ENCODE measurements at places on chromosomes 6 and 20.

DNA sequence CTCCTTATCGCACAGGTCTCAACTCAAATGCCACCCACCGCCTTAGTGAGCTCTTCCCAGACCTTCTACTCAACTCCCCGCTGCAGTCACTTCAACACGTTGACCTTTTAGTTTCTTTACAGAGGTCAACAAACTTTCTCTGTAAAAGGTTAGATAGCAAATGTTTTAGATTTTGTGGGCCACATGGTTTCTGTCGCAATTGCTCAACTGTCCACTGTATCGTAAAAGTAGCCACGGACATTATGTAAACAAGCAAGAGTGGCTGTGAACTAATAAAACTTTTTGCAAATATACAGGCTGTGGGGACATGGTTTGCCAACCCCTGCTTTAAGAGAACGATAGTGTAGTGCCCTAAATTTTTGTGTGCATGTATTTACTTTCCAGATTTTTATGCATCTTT lies 247.6 kb upstream of the TSHZ2 start:
- DNase-seq: no peak

DNA sequence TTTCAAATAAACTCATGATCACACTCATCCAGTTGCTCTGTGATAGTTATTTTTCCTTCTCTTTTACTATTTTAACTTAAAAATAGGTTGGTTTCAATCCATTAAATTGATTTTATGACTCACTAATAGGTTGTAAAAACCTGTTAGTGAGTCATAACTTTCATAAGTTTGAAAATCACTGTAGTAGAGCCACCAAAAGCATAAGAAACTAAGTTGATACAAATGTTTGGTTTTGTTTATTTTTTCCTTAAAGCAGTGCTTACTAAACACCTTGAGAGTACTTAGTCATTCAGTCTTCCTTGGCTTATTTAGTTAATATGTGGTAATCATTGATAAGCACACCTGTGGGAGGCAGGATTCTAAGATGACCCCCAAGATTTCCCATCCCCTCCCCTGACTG lies 312.1 kb upstream of the MAN1A1 start:
- no peak for DNase-seq

- no peak for DNase-seq
These were observed 37.2 kb downstream of the SLC22A2 start for GRCh38 chr6:160221423-160221822.

DNA sequence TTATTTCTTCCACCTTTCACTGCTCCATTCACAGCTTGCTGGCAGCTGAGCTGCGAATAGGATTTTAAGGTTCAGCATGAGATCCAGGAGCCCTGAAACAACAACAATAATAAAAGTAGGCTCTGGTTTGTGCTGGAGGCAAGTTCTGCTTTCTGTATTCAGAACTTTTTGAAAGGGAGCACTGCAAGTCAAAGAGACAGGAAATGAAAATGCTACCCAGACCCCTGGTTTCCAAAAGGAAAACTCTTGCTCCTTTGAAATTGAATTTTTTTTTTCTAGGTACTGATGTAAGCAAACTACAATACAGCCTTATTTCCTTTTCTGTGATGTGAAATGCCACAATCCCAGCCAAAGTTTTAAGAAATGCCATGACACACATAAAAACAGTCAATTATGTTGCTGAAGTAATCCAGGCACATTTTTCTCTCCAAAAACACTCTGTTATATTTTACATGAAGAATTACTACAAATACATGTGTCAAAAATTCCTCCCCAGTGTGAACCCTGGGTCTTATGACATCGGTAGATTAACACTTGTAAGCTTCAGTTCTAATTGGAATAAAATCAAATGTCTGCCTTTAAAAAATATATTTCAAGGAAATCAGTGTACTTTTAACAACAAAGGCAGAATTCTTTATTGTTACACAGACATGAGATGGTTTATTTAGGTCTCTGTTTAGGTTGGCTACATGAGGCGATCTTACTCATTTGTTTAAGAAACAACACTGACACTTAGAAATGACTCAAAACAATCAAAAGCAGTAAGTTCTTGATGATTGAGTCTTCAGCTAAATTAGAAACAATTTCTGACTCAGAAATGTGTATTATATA lies 656.7 kb downstream of the EPHA7 start:
- no peak for DNase-seq

GRCh38 chr6:5054245-5054873 lies 30.8 kb upstream of the PPP1R3G start:
- DNase-seq: no peak

DNA sequence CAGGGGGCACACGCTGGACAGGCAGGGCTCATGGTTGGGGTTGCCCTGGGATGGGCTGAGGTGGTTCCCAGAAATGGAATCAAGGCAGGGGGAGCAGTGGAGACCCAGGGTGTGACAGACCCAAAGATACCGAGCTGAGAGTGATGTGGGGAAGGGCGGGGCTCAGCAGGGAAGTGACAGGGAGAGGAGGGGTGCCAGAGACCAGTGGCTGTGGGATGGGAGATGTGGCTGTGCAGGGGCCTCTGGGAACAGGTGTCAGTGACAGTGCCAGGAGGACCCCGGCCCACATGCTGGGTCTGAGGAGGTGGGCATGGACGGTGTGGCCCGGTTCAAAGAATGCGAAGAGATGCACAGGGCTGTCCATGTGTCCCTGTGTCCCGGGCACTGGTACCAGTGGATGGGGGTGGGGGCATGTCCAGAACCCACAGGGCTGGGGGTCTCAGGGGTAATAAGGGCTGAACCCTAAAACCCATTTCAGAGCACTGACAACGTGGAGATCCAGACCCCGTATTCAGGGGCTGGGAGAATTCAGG lies 1.0 kb downstream of the CABLES2 start:
- DNase-seq: no peak

DNA sequence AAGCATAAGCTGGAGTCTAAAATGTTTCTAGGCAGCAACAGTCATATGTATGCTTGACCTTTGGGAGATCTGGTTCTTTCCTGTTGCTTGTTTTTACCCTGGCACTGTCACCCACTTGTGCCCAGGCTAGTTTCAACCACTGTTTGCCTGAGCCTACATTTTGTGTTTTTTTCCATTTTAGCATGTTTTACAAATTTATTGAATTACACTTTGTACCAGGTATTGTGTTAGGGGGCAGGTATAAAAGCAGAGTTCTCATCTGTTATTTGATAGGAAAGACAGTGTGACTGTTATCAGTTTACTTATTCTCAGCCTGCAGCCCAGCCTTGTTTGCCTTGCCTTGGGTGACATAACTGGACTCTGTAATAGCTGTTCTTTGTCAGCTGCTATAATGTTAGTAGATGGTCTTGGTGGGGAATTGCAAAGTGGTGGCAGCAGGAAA lies 147.0 kb downstream of the CDKAL1 start:
- DNase-seq: no peak

Data from brain pericyte (primary cell).